Cerebellum (tissue), 4 donors: ENCODE measurements at places on chromosomes 12 and 14. TPM values are rescaled to one million over a fixed set of nuclear protein-coding genes. Genes with fewer than 3 reads are reported as not detected.
A peak's percentile ranks its signal among the peaks of the same experiment; 100 is the strongest.

Gene DIO3
- total RNA-seq = 6.1 TPM

Gene ANKRD33
- 0.09 TPM for total RNA-seq

Gene OR4E2
- not detected for total RNA-seq

Gene INHBC
- not detected for total RNA-seq

Gene TAS2R42
- not detected for total RNA-seq

Gene PTGER2
- 0.45 TPM for total RNA-seq

Gene TAS2R7
- total RNA-seq = 0.91 TPM

Gene ASCL1
- total RNA-seq = 14.0 TPM

Gene PAPLN
- total RNA-seq = 5.7 TPM

Gene MYF5
- not detected for total RNA-seq

DNA sequence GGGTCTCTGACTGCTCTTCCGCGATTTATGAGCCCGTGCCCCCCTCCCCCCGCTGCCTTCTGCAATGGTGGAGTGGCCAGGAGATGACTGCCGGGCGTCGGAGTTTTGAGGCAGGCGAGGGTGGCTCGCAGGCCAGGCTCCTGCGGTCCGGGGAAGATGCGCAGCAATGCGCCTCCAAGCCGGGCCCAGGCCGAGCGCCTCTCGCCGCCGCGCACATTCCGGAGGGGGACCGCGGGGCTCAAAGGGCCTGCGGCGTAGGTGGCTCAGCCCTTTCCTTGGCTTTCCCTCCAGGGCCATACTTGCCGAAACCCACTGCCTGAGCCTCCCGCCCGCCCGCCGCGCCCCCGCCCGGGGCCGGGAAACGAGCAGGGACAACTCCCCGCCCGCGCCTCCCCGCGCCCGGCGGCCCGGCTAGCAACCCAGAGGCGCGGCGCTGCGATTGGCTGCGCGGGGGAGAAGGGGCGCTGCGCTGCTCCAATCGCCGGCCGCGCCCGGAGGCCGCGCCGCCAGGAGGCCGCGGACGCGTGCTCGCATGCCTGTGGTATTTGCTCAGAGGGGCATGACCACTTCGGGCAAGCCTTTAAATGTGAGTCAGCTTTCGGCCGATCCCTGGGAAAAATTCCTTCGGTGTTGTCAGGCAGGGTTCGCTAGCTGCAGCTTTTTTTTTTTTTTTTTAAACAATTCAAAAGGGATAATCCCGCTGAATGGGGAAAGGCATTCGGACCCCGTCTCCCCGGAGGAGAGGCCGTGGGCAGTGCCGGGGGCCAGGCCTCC lies 157.9 kb upstream of the PARP11 start:
- peak; percentile 85 for DNase-seq

DNA sequence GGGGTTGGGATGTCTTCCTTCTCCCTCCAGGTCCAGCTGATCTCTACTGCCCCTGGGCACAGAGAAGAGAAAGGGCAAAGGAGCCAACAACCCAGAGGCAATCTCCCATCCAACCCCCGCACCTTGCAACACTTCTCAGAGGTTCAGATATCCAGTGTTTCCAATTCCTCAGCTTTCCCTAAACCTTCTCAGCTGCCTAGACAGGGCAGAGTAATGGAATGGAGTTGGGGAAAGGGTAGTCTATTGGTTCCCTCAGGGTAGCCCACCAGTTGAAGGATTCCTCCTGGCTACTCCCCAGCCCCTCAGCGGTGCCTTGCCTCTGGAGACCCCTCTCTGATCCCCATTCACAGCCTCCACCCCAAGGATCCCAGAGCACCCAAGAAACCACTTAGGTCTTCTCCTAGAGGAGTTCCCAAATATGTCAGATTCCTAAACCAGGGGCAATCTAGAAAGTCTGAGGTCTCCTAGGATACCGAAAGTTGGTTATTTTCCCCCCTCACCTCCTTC lies 537 bp downstream of the NFE2 start:
- DNase-seq = no peak

GRCh38 chr12:101616027-101616494 lies 21.3 kb downstream of the MYBPC1 start:
- no peak for DNase-seq

DNA sequence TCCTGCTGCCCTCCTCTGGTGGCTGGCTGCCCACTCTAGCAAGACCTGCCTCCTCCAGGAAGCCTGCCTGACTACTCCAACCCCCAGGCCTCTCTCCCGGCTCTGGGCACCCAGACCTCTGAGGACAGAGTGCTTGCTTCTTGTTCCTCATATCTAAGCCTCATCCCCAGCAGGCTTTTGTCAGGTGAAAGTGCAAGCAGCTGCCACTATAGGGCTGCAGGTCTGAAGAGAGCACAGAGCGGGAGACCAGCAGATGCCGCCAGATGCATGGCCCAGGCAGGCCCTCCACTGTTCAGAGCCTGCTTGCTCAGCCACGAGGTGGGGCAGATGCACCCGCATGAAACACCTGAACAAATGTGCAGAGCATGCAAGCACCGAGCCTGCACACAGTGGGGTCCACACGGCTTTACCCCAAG lies 73.0 kb downstream of the SERPINA3 start:
- no peak for DNase-seq

DNA sequence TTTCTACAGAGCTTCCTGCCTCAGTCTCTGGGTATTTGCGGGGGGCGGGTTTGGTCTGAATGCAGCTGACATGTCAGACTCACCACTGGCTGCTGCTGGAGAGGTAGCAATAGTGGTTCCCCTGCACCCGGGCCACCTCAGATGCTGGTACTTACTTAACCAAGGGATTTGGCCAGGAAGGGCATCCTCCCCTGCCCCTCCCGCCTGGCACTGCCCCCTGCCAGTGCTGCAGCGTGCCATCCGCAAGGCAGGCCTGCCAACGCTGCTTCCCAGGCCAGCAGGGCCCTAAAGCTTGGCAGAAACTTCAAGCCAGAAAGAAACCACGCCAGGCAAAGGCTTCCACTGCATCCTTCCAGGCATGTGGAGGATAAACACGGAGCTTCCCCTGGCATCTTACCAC lies 22.1 kb downstream of the RAB35 start:
- peak; percentile 93 for DNase-seq

DNA sequence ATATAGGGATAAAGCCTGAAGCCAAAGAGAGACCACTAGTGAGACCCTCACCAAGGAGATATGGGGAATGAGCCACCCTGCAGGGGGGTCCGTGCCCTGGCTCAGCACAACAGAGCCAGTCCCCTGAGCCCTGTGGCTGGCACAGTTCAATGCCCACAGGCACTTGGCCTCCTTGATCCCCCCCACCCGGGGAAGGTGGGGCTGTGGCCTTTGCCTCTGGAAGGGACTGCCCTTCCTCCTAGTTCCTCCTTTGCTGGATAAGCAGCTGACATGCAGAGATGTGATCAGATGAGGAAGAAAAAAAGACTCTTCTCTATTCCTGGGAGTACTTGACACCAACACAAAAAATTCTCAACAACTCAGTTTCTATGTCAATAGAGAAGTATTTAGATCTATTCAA lies 19.9 kb downstream of the TTC7B start:
- no peak for DNase-seq

DNA sequence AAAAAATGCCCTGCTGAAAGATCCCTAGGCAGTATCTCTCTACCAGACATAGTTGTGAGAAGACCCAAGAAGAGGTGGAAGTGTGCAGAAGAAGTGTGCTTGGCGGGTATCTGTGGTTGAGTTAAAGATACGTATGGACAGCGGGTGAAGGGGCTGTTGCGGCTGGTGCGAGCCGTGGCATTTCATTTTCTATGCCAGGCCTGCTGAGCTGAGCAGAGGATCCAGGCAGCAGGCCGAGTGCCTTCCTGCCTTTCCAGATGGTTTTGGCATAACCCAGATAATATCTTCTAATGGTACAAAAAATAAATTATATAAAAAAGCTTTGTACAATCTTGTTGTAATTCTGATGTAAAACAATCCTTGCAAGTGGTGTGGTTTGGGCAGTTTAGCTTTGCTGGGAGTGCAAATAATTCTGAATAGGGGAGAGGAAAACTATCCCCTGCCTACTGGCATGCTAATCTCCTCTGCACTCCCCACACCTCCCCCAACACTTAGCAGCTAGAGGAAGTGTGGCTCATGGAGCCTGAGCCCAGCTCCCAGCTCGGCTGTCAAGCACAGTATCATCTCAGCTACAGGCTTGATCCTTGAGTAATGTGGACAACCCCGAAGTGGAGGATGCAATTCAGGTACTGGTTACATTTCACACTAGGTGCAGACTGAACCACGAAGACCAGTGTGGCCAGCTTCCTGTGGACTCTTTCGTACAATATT lies 168.9 kb downstream of the VRK1 start:
- DNase-seq = peak; percentile 70

DNA sequence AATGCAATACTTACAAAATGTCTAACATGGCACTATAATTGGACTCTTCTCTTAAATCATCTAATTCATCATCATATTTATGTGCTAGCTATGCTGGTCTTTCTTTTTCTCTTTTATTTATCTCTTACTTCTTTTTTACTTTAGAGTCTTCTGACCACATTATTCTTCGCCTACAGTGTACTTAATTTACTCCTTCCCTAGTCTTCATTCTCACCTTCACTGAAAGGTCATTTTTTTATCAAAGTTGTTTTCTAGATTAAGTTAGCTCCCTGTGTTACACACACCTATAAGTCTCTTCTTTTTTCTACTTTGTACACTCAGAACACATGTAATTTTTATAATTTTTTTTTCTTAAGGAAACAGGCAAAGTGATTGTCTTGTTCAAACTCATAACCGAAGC lies 1351.2 kb downstream of the FSCB start:
- DNase-seq = no peak

GRCh38 chr12:88703790-88704189 lies 123.5 kb upstream of the KITLG start:
- no peak for DNase-seq

DNA sequence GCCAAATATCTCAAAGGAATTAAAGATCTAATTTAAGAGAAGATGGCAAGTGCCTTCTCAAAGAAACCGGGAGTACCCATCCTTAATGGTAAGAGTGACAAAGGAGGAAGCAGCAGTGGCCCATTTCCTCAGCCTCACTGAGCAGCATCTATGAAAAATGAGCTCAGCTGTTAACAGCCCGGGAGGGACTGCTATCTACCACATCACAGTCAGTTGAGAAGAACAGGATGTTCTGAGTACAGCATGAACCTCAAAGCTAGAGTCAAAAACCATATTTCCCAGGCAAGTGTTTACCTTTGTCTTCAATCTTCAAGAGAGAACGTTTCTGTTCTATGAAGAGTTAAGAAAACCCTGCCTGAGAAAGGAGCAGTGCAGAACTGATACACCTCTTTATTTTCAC lies 115.0 kb downstream of the BTG1 start:
- no peak for DNase-seq

DNA sequence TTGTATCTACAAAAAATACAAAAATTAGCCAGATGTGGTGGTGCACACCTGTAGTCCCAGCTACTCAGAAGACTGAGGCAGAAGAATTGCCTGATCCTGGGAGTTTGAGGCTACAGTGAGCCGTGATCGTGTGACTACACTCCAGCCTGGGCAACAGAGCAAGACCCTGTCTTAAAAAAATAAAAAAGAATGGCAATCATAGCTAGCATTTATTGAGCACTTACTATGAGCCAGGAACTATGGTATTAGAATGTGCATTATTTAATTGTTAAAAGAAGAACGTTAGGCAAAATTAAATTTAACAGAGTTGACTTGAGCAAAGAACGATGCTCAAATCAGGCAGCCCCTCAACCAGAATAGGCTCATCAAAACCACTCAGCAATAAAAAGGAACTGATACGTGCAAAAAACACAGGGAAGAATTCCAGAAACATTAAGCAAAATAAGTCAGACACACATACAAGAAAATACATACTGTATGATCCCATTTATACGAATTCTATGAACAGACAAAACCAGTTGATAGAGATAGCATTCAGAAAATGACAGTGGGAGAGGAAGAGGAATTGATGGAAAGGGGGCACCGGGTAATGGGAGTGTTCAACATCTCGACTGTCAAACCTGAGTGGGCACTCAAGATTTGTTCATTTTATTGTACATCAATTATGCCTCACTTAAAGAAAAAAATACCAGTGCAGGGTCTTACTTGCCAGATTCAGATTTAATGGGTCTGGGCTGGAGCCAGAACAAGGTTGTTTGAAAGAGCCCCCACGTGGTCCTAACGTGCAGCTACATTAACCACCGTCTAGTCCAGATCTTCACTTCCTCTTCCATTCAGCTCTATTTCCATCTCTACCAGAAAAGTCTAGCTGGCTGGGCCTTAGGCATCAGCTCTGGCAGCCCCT lies 8.0 kb downstream of the SCNN1A start:
- no peak for DNase-seq
